ELF-1 (cell line): ENCODE measurements at places on chromosomes 1 and 21.

DNA sequence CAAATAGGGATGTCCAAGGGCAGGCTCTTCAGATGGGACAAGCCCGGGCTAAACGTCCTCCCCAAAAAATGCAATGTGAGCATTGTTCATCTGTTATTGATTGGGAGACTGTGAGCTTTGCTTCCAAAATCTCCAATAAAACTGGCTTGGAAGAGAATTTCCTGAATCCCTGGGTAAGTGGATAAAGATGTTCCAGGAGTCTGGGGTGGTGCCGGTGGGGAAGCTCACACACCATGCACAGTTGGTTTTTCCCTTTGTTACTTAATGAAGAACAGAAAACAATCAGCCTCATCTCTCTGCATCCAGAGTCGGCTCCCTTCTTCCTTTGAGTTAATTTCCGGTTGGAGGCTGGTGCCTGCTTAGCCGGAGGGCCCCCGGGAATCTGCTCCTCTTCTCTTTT is 72.1 kb upstream of the ZBTB40 start:
- DNase-seq: no peak

GRCh38 chr1:231770506-231771175 is 144.1 kb downstream of the DISC1 start:
- DNase-seq: no peak

- no peak for DNase-seq
Observed at GRCh38 chr1:228219962-228220780, 12.3 kb downstream of the OBSCN start.

GRCh38 chr1:181643631-181644030 is 160.3 kb downstream of the CACNA1E start:
- no peak for DNase-seq

GRCh38 chr21:42058631-42059111 is 12.4 kb upstream of the UMODL1 start:
- DNase-seq: no peak

- peak; percentile 57 for DNase-seq
Observed at GRCh38 chr1:67766141-67766978, 66.9 kb downstream of the GNG12 start.

GRCh38 chr1:244552336-244552735 is 91.3 kb downstream of the CATSPERE start:
- DNase-seq: no peak

DNA sequence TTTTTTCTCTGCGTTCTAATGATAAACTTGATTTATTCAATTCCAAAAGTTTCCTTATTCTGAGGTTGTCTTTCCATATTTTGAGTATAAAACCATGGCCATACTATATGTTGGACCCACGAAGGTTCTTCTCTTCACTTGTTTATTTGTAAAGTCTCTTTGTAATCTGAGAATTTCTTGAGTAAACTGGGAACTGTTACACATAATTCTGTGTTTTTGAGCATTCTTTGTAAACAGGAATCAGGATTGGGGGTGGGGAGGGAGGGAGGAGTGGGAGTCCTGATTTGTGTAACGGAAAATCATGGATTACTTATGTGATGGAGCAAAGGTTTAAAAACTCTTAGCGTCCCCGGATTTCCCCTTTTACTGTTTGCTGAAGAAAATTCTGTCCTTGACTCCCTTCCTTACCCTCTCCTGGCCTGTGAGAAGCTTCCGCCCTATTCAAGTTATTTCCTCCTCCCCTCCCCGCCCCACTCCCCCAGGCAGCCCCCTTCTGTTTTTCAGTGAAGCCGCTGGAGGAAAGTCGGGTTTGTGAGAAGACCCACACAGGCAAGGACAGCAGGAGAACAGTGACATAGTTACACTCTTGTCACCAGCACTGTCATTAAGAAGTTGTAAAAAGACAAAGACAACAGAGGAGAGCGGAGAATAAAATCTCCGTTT is 6.4 kb upstream of the NBPF11 start:
- DNase-seq: no peak

DNA sequence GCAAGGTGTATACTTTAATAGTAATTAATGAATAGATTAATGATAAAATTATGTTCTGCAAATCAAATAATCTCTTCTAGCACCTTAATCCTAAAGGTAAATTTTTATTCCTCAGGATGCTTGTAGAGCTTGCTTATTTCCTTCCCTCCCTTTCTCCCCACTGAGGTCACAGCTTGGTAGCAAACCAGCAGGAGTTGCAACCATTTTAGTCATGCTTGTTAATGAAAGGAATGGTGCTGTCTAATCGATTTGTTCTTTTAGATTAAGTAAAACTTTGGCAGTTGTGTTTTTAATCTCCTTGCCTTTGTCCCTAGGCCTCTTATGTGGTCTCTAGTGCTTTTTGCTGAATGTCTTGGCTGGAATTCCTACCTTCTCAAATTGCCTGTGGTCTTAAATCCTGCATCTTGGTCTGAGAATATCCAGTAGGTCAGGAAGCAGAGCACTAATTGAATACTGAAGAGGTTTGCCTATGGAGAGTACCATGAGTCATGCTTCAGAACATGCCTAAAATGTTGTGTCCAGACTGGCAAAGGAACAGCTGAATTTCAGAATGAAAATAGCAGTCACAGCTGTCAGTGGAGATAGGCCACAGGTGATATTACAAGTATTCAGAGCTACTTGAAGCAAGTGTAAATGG is 36.3 kb upstream of the RWDD3 start:
- DNase-seq: no peak

DNA sequence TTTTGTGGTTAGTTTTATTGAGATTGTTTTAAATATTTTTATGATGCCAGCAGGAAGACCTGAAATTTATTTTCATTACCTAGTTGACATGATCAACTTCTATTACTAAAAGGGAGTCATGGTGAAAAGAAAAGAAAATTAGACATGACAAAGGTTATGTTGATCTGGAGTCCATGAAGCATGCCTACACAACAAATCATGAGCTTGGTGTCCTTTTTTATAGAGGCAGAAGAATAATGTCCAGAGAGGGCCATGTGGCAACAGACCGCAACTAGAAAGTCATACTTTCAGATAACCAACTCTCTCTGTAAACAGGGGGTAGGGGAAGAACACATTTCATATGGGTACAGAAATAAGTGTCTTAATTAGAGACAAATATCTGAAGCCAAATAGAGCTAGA is 175.5 kb upstream of the HOOK1 start:
- no peak for DNase-seq

DNA sequence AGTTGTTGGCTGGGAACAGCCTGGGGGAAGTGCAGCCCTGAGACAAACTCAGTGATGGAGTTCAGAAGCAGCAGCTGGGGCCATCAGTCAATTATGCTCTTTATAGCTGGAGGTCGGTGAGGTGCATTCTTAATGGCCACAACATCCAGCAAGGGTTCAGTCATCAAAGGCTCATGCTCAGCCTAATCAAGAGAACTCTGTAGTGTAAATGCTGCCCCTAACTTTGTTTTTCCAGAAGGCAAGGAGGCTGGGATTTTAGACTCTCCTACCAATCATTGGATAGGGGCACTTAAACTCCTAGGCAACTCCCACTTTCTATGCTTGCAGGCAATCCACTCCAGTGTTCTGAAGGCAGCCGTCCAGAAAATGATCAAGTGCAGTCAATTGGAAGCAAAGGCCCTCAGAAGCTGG is 15.0 kb upstream of the RGS4 start:
- DNase-seq: peak; percentile 29

DNA sequence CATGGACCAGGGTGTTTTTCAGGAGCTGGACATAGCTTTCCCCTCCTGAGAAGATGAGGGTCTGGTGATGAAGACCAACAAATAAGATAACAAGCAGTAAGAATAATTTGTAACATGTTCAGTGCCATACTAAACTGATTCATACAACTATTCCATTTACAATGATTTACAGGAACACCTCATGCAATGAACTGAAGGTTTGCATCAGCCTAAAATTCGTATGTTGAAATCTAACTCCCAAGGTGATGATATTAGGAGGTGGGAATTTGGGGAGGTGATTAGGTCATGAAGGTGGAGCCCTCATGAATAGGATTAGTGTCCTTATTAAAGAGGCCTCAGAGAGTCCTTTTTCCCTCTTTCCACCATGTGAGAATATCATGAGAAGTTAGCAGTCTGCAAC is 15.9 kb upstream of the NIBAN1 start:
- no peak for DNase-seq

GRCh38 chr1:234763910-234764309 is 153.9 kb upstream of the IRF2BP2 start:
- no peak for DNase-seq

DNA sequence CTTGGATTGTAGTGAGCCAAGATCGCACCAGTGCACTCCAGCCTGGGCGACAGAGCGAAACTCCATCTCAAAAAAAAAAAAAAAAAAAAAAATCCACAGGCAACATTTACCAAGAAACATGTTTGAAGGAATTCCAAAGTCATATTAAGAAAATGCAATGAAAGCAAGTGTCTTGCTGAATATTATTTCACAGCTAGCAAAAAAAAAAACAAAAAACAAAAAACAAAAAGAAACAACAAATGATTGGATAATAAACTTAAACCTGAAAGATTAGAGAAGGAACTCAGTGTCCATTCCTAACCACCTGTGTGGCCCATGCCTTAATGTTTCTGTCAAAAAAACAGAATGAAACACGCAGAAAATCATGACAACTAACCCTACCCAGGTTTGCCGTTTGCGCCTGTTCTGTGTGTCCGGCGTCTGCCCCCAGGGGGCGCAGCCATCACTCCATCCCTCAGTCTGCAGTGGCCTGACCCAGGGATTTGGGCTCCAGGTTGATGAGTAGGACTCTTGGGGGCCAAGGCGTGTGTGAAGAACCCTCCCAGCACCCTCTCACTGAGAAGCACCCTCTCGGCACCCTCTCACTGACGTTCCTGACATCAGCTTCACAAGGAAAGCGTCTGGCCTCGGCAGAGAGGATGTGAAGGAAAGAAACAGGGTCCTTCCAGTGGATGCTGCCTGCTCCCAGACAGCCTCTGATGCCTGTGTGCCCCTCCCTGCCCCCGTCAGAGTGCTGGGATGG is 19.2 kb upstream of the PTTG1IP start:
- peak; percentile 71 for DNase-seq

GRCh38 chr1:58670181-58670580 is 29.7 kb downstream of the MYSM1 start:
- DNase-seq: no peak

DNA sequence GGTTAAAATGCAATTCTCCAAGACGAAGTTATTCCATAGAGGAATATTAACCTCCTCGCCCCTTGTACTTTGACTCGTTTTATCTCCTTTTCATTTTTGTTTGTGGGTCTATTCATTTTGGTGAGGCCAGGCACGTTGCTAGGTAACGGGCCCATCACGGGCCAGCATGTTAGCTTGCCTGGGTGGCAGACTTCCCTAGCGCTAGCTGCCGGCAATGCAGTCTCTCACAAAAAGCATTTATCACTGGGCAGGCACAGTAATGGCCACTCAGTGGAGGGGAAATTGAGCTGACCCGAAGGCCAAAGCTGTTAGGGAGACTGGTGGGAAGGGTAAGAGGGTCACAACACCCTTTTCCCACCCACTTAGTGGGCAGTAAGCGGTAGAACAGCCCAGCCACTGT is 234.4 kb upstream of the FOXD3 start:
- DNase-seq: peak; percentile 68

- DNase-seq: peak; percentile 96
Observed at GRCh38 chr1:202860744-202861419, 28.1 kb downstream of the RABIF start.

DNA sequence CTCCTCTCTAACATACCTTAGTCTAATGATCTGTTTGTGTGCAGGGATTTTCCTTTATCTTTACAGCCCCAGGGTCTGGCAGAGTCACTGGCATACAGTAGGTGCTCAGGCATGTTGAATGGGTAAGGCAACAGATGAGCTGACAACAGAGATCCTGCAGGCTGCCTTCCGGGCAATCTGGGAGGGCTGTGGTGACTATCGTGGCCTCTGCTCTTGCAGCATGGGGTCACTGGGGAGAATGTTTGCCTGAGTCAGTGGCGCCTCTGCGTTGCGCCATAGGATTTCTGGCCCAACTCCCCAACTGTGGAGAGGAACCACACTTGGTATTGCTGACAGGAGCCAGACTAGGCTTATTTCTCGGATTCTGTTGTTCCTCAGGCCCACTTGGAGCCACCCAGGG is 93.8 kb downstream of the LAMC2 start:
- peak; percentile 70 for DNase-seq

DNA sequence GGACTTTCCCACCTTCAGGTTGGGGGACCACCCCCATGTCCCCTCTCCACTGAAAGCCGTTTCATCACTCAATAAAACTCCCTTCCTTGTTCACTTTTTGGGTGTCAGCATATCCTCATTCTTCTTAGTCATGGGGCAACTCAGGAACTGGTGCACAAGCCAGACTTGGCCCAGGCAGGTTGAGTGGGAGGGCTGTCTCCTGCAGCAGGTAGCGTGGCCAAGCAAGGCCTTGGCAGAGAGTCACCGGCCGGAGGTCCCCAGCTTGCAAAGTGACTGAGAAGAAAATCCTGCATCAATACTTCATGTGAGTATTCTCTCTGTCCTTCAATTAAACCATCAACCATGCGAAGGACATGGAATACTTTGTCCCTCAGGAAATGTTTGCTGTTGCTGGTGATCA is 148.9 kb downstream of the RHOU start:
- peak; percentile 0 for DNase-seq

DNA sequence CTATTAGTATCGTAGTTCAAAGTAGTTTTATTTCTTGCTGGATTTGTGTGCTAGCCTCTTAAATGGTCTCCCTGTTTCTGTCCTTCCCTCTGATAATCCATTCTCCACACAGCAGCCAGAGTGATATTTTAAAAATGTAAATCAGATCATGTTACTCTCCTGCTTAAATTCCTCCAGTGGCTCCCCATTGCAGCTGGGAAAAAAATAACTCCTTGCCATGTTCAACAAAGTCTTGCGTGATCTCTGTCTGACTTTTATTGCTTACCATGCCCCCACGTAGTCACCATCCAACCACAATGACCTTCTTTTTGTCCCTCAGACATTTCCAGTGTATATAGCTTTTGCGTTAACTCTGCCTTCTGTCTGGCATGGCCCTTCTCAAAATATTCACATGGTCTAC is 178.8 kb downstream of the FGGY start:
- DNase-seq: no peak

GRCh38 chr1:39205102-39205780 is 746 bp downstream of the MACF1 start:
- peak; percentile 95 for DNase-seq

- DNase-seq: no peak
Observed at GRCh38 chr1:46677339-46677738, 5.7 kb downstream of the TEX38 start.

DNA sequence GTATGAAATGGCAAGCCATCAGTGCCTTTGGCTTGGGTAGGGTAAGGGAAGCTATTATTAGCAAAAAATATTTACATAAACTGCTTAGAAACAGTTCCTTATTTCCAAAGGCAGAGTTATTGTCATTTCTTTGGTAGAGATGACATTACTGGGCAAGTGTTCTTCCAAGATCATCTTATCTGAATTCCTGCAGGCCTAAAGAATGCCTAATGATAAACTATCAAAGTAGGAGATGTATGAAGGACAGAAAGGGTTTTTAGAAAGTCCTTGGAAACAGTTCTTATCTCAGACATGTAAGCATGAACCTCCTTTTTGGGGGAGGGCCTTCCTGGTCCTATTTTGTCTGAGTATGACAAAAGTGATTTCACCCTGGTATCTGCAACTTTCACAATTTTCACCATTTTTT is 5.1 kb upstream of the FRRS1 start:
- DNase-seq: no peak
